D341Med (cell line): ENCODE measurements at places on chromosomes 1 and 21.

- DNase-seq, result no peak
These were observed 228.1 kb downstream of the OMA1 start for GRCh38 chr1:58318157-58319005.

DNA sequence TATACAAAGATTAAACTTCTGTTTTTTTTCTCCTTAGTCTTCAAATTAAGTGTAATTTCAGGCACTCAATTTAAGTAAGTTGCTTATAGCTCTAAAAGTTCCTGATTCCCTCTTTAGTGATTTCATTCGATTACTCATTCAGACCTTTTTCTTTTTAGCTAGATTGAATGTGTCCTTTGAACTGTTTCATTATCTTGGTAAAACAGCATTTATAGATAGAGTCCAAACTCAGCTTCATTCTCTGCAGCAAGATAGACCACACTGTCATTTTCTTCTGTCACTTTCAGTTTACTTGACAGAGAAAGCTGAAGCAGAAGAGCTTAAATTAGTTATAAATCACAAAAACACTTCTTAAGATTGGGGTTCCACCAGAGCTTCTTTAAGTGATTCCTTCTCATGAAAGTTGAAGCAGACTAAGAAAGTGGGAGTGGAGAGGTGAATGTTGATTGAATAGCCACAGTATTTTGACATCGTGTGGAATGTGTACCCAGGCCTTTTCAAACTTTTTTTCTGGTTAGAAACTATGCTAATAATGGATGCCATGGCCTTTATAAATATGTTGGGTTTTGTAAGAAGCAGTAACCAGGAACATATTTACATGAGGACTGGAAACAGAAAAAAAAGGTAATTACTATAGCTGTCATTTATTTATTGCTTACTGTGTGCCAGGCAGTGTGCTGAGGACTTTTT, 52.2 kb downstream of the ZBTB40 start:
- DNase-seq, result no peak

DNA sequence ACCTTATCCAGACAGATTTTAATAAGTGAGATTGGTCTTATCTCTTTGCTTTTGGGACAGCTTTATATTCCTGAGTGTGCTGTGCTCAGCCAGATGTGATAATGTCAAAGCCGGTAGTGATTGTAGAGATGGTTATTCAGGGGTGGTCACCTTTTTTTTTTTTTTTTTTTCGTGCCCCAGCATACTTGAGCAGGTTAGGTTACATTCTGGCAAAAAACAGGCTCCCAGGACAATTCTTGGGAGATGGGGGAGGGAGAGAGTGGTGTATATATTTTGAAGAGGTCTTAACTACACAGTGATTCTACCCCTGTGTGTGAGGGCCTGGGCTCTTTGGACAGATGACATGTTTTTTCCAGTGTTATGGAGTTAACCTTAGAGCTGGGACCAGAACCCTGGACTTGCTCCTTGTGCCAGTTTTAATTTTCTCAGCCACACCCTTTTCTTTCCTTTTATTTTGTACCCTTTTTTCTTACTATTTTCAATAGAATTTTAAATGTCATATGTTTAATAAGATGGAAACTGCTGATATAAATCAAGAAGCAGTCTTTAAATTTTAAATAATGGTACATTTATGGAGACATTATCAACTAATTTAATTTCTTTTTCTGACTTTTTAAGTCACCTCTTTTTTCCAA, 88.4 kb downstream of the DYRK1A start:
- no peak for DNase-seq

- DNase-seq, result no peak
These were observed 27.4 kb downstream of the HIVEP3 start for GRCh38 chr1:41891199-41891896.

DNA sequence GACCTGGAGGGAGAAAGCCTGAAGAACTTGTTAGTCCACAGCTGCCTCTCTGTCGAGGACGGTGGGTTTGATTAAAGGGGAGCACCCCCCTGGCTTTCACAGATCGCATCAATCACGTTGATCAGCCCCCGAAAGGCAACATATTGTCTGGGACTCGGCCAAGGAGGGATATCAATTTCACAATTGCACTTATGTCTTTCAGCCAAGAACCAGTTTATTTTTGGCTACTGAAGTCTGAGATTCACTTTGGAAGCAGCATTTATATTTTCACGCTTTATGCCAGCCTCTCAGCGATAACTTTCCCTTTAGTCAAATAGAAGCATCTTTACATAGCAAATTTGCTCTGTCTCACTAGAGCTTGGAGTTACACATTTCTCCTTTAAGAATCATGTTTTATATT, 253.2 kb upstream of the RRP15 start:
- DNase-seq, result no peak

DNA sequence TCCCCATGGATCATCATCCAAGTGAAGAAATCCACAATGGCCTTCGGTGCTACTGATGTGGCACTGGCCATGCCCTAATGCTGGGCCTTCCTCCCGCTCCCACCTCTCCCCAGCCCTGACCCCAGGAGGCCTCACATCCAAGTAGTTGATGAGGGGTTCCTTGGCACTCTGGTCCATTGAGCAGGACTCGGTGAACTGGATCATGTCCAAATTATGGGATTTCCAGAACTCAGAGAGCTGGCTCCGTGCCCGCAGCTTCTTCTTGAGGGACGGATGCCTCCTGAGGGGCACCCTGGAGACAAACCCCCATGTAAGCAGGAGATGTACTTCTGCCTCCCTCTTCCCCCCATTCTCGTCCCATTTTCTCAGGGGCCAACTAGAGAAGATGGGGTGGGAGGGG, 929 bp downstream of the CTSE start:
- no peak for DNase-seq

GRCh38 chr1:36160949-36161485, 5.1 kb downstream of the MAP7D1 start:
- DNase-seq, result no peak

GRCh38 chr1:227317523-227318015, 723 bp downstream of the CDC42BPA start:
- peak; percentile 83 for DNase-seq

GRCh38 chr21:36489776-36490165, 9.8 kb upstream of the CLDN14 start:
- no peak for DNase-seq

DNA sequence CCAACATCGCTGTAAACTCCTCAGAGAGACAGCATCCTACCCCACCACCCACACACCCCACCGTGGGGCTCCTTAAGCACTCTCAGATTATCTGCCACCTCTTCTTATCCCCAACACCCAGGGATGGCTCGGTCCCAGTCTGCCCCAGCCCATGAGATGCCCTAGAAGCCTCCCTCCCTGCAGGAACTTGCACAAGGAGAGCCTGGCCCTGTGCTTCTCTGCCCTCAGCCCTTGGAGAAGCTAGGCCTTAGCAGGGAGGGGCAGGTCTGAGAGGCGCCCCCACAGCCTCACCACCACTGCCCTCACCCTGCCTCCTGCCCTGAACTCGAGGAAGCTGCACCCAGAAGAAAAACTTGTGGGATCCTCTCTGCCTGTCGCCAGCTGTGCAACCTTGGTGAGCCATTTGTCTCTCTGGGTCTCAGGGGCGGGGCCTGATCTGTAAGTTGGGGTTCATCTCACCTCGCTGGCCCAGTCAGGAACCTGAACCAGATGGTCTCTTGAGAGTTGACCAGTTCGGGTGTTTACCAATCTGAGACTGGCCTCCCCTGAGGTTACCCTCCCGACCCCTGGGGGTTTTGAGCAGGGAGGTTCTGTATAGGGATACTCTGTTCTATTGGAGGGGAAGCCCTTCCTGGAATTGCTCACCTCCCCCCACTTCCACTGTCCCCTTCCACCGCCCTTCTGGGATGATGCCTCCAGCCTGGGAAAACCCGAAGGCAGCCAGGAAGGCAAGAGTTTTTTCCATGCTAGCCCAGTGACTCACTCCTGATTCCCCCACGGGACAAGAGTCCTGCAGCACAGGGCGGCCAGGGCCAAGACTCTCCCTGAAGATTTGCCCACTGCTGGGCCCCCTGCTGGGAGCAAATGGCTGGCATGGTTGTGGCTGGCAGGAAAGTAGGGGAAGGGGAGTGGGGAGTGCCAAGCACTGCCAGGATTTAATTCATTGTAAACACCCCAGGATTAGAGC, at the start of gene S100A3:
Gene S100A3 (minus strand): TSS at position 537 of the 967 bp plus-strand sequence. CDS start 773 bp downstream, outside the sequence.
- DNase-seq, result no peak

DNA sequence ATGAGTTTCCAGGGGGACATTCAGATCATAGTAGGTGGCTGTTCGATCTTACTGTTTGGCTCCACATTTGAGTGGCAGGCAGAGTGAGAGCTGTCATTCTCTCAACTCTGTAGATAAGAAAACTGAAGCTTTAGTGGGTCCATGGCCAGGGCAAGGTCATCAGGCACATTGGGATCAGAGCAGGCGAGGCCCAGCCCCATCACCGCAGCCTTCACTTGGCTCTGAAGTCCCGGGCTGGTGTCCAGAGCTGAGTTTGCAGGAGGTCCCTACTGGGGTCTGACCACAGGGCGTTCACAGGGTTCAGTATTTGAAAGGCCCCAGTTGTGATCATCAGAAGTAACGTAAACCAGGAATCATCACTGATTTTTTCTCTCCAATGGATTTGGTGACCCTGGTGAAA, 76.7 kb downstream of the OBSCN start:
- DNase-seq, result no peak

DNA sequence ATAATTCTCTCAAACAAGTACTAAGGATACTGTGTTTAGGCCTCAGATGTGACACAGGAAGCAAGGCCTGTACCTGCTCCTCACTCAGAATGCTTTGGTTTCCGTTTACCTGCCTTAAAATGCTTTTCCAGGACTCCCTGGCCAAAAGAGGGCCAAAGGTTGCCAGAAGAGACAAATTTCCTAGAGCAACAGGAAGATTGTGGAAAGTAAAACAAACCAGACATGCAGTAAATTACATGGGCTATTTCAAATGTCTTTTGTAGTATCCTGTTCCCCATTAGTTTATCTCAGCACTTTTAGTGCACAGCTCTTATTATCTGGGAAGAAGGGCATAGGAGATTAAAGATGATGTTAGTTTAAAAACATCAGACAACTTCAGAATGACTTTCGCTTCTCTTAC, 280.0 kb downstream of the NFIA start:
- DNase-seq, result no peak

DNA sequence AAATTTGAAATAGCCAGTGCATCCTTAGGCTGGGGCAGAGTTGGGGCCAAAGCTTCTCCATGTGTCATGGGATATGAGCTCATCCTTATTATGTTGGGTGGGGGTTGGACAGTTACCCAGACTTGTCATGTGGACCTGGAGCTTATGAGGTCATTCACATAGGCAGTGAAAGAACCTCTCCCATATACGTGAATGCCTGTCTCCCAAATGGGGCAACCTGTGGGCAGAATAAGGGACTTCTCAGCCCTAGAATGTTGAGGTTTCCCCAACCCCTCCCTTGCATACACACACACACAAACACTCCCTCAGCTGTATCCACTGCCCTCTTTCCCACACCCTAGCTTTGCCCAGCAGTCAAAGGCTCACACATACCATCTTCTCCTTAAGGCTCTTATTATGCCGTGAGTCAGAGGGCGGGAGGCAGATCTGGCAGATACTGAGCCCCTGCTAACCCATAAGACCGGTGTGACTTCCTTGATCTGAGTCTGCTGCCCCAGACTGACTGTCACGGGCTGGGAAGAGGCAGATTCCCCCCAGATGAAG, 2.3 kb upstream of the IVL start:
- DNase-seq, result no peak

DNA sequence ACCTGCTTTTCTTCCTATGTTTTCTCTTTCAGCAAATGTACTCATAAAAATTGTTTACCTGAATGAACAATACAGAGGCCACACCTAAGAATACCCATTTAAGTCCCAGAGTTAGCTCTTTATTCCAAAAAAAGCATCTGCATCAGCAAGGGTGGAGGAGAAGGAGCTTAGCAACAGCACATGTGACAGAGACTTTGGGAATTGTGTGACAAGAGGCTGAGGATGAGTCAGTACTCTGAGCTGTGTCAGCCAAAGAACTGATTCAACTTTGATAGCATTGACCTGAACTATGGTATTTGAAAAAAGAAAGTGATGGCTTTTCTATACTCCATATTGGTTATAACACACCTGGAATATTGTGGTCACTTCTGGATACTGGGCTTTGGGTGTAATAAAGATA, 162.7 kb downstream of the ZNF648 start:
- DNase-seq, result no peak

DNA sequence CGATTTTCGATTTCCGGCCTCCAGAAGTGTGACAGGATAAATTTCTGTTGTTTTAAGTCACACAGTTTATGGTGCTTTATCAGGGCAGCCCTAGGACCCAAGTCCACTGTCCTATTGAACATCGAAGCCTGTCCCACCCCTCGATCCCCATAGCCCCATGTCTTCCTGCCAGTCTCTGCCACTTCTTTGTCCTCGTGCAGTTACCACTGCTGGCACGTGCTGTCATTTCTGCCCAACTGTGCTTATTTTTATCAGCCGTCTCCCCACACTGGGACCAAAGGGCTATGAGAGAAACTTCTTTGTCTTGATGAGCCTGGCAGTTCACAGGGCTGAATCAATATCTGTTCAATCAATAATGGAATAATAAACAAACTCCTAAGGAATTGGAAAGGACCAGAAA, 146.7 kb downstream of the PSMG1 start:
- DNase-seq, result no peak

- DNase-seq, result no peak
These were observed 11.6 kb upstream of the TTC39A start for GRCh38 chr1:51341876-51342496.

DNA sequence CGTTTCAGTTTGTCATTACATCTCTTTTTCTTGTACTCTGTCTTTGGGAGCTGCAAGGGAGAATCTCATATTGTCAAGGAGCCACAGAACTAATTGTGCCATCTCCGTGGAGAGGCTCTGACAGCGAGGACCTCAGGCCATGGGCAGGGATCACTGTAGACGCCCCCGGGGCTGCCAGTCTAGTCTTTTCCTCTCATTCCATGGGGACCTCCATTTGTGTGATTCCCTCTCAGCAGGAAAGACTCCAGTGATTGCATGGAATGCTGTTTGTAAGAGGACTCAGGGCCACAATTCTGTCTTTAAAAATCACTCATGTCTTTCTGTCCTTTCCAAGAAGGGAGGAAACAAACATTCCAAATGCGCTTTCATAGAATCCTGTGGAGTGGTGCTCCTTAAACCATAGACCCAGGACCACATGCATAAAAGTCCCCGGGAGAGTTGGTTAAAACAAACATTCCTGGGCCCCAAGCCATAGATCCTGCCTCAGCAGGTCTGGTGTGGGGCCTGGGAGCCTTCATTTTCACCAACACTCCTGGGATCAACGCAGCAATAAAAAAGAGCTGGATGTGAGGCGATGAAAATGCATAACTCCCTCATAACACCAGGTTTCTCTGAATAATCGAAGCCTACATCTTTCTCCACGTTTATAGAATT, 104.5 kb downstream of the ZP4 start:
- DNase-seq, result no peak
